RWPE2 (cell line): ENCODE measurements at places on chromosomes 3 and 15.

DNA sequence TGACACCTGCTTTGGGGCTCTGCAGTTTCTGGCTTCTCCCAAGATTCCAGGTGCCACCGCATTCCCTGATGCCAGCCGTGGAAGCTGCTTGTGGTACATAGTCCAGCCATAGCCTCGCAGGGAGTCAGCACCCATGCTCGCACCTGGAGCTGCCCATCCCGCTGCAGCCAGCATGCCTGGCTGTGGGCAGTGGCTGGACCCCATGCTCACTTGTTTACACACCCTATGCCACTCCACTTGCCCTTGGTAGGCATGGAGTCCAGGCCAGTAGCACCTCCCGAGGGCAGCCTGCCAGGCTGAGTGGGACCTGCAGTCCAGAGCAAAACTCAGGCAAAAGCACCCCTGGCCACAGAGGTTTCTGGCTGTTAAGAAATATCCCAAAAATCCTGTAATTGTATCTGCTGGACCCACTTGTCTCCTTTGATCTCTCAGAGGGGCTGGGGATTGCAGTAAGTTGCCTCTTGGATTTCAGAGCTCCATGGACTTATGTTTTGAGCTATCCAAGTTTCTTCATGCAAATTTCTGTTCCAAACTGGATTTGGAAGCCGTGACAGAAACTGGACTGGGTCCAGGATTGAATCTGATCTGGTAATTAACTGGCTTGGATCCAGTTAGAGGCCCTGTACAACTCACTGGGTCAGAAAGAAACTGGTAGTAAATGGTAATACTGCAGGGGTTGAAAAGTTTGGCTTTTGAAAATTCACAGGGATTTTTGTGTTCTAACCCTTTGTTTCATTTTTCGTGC, 149.3 kb downstream of the FMN1 start:
- DNase-seq, result no peak

GRCh38 chr3:57274845-57275244, 17.6 kb downstream of the ASB14 start:
- no peak for DNase-seq

DNA sequence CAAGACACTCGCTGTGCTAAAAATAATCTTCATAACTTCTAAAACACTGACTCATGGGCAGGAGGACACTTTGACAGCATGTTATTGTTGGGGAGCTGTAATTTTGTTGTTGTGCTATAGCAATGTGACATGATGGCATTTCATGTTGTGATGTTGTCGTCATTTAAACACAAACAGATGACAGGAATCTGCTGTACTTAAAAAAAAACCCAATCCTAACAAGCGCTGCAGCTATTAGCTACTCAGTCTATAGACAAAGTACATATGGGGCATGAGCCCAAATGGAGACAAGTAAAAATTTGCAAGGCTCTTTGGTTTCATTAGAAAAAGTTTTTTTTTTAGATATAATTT, 828 bp upstream of the ATOSA start:
- DNase-seq, result no peak

GRCh38 chr3:52291508-52292181, 4.0 kb downstream of the GLYCTK start:
- DNase-seq, result no peak

DNA sequence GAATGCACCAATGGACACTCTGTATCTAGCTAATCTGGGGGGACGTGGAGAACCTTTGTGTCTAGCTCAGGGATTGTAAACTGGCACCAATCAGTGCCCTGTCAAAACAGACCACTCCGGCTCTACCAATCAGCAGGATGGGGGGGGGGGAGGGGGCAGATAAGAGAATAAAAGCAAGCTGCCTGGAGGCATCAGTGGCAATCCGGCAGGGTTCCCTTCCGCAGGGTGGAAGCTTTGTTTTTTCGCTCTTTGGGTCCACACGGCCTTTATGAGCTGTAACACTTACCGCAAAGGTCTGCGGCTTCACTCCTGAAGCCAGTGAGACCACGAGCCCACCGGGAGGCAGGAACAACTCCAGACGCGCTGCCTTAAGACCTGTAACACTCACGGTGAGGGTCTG, 827.1 kb downstream of the PLOD2 start:
- DNase-seq, result no peak

- no peak for DNase-seq
Measured at GRCh38 chr15:97748576-97748975, 211.9 kb upstream of the ARRDC4 start.
